ENCODE measurements at places on chromosomes 2 and 18.

GRCh38 chr2:64650722-64651338 lies 2.9 kb downstream of the SERTAD2 start:
- DNase-seq = no peak

- DNase-seq = no peak
Measured at GRCh38 chr2:86332654-86333053, 4.8 kb downstream of the REEP1 start.

DNA sequence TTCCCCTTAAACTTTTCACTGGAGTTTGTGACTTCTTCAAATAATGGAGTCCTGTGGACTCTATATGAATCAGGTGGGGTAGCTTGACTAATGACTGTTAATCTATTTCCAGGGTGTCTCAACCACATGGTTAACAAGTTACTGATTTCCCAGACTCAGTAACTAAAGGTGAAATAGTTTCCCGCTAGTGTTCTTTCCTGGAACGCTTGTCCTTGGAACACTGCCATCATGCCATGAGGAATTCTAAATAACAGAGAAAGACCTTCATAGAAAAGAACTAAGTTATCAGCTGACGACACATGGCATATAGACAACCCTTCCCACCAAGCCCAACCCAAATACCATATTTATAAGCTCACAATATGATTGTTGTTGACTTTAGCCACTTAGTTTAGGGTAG lies 1027.9 kb upstream of the FAM98A start:
- no peak for DNase-seq

- no peak for DNase-seq
Measured at GRCh38 chr2:102735416-102736109, 26.3 kb upstream of the TMEM182 start.
